Erythroblast (primary cell): ENCODE measurements at places on chromosomes 5 and 9.

DNA sequence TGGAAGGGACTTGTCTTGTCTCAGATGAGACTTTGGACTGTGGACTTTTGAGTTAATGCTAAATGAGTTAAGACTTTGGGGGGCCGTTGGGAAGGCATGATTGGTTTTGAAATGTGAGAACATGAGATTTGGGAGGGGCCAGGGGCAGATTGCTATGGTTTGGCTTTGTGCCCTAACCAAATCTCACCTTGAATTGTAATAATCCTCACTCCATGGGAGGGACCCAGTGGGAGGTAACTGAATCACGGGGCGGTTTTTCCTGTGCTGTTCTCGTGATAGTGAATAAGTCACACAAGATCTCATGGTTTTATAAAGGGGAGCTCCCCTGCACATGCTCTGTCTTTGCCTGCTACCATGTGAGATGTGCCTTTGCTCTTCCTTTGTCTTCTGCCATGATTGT, 72.1 kb downstream of the RAI14 start:
- no peak for DNase-seq

DNA sequence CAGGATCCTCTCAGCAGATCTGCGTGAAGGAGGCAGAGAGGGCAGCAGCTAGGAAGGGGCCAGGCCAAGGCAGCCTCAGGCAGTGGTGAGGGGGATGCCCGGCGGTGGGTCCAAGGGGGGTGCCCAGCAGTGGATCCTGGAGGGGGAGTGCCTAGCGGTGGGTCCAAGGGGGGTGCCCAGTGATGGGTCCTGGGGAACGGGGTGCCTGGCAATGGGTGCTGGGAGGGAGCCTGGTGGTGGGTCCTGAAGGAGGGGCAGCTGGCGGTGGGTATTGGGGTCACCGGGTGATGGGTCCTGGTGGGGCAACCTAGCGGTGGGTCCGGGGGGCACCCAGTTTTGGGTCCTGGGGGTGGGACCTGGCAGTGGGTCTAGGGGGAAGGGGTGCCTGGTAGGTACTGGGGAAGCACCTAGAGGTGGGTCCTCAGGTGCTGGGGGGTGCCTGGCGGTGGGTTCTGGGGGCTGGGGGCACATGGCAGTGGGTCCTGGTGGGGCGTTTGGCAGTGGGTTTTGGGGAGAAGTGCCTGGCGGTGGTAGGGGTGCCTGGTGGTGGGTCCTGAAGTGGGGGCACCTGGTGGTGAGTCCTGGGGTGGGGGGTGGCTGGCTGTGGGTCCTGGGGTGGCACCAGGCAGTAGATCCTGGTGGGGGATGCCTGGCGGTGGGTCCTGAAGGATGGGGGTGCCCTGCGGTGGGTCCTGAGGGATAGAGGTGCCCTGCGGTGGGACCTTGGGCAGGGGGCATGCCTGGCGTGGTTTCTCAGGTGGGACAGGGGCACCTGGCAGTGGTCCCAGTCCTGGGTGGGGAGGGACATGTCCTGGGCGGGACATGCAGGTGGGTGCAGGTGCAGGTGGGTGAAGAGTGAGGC, 1.9 kb downstream of the LRRC14B start:
- DNase-seq = no peak

DNA sequence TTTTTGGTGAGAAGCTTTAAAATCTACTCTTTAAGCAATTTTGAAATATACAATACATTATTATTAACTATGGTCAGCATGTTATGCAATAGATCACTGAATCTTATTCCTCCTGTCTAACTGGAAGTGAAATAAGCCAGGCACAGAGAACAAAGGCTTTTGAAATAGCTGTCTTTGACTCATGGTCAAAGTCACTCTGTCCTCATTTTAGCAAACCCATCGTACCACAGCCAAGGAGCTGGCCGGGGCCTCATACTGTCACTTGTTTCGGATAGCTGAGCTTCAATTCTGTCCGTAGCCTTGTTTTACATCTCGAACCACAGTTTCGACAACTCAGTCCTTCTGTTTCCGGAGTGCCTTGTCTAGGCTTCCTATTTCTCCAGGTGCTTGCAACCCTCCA, 19.2 kb downstream of the ADCY2 start:
- DNase-seq = no peak

GRCh38 chr5:120446901-120447300, 17.2 kb upstream of the PRR16 start:
- no peak for DNase-seq

GRCh38 chr9:95910770-95911340, 35.4 kb downstream of the ERCC6L2 start:
- no peak for DNase-seq
